ENCODE measurements at places on chromosomes 2 and 18.

- no peak for DNase-seq
Observed at GRCh38 chr18:13242797-13243196, 24.2 kb downstream of the LDLRAD4 start.

GRCh38 chr18:23301972-23302371, 151.1 kb upstream of the RIOK3 start:
- DNase-seq, result no peak

GRCh38 chr2:66553370-66553769, 118.4 kb downstream of the MEIS1 start:
- DNase-seq, result no peak

- DNase-seq, result peak; percentile 66
Observed at GRCh38 chr2:222613715-222614331, 42.1 kb downstream of the FARSB start.

DNA sequence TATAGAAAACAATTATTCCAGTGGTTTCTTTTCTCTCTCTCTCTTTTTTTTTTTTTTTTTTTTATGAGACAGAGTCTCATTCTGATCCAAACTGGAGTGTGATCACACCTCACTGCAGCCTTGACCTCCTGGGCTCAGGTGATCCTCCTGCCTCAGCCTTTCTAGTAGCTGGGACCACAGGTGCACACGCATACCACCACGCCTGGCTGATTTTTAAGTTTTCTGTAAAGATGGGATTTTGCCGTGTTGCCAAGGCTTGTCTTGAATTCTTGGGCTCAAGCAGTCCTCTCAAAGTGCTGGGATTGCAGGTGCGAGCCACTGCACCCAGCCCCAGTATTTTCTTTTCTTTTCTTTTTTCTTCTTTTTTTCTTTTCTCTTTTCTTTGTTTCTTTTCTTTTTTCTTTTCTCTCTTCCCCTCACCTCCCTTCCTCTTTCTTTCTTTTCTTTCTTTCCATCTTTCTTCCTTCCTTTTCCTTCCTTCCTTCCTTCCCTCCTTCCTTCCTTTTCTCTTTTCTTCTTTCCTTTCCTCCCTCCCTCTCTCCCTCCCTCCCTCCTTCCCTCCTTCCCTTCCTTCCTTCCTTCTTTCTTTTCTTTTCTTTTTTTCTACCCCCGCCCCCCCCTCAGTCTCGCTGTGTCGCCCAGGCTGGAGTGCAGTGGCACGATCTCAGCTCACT, 76.9 kb downstream of the ZNF532 start:
- no peak for DNase-seq

Data from HuH-7 (cell line).